Globus pallidus (tissue), 1 donor: ENCODE measurements at places on chromosomes 6 and 20.

GRCh38 chr6:160221423-160221822, 37.2 kb downstream of the SLC22A2 start:
- no peak for DNase-seq

DNA sequence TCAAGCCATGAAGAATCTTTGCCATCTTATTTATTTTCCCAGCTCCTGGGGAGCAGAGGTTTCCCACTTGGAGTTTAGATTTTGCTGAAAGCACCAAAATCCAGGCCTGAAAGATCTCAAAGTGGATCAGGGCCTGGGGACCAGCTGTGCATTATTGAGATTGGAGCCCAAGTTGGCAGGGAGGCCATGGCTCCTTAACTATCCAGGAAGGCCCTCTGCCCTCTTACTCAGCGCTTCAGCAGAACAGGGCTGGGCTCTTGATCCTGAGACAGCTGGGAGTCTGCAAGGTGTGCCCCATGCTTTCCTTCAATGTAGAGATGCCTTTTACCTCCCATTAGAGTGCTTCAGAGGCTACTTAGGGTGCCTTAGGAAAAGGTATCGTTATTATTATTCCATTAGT, 24.6 kb downstream of the FOXO3 start:
- no peak for DNase-seq

DNA sequence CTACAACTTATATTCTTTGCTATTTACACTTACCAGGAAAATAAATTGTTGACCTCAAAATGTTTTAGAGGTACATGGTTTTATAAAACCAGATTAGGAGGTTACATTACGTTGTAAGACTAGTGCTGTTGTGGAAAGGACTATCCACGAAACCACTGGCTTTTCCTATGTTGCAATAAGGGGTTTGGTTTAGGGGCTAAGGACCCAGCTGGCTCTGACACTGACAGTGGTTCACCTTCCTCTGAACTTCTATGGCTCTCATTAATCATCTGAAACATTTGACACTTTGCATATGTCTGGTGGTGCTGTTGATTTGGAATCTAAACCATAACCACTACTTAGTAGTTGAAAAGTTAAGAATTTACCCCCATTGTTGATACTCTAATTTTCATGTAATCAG, 186.7 kb downstream of the NKAIN2 start:
- no peak for DNase-seq

GRCh38 chr6:45812922-45813321, 202.7 kb downstream of the CLIC5 start:
- DNase-seq: peak; percentile 81

DNA sequence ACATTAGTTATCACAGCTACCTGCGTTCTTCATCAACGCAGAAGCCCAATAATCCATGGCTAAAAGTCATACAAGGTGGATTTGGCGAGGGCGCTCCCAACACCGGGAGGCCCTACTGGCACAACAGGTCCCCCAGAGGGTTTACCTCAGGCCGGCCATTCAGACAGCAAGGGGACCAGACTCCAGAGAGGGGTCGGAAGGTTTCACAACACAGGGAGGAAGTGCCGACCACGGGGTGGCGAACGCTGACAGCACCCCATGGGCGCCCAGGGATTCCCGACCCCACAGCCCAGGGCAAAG, 1515.9 kb upstream of the DEFB115 start:
- DNase-seq: no peak

DNA sequence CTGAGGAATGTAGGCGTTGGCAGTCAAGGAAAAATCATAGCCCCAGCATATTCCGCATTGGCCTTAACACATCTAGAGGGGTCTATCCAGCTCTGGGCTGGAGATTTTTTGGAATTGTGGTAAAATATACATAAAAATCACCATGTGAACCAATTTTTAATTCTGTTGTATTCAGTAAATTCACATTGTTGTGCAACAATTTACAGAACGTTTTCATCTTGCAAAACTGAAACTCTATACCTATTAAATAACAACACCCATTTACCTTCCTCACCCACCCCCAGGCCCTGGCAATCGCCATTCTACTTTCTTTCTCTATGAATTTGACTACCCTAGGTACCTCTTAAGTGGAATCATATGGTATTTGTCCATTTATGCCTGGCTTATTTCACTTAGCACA, 6.8 kb upstream of the JAG1 start:
- no peak for DNase-seq

- DNase-seq: peak; percentile 35
Measured at GRCh38 chr6:31493875-31494694, 3.9 kb upstream of the MICB start.

DNA sequence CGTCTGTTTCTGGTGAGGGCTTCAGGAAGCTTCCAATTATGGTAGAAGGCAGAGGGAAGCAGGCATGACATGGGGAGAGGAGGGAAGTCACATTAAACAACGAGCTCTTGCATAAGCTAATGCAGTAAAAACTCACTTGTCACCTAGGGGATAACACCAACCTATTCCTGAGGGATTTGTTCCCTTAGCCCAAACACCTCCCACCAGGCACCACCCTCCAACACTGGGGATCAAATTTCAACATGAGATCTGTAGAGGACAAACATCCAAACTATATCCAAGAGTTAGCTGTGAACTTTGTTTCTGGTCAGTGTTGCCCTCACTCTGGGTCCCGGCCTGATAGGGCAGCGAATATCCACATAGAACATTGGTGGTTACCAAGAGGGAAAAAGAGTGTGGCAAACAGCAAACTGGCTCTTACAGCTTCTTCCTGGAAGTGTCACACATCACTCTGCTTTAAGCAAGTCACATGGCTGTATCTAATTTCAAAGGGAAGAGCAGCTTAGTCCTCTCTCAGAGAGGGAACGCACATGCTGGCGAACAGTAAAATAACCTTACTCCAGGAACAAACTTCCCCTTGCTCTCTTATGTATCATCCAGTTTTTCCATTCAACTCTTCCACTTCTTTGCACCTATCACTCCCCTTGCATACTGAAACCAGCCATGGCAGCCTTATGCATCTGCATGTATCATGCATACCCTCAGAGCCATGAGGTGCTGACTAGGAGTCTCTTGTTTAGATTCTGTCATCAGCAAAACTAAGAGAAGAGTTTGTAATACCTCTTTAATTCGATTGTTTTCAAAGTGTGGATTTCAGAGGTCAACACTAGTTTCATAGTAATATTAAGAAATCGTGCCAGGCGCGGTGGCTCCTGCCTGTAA, 4.8 kb upstream of the MOCS1 start:
- DNase-seq: no peak

GRCh38 chr6:30344868-30345671, at the start of gene RPP21:
RPP21 (plus strand) TSS chr6:30345156; CDS start chr6:30345172, 16 bp downstream.
- DNase-seq: peak; percentile 82

DNA sequence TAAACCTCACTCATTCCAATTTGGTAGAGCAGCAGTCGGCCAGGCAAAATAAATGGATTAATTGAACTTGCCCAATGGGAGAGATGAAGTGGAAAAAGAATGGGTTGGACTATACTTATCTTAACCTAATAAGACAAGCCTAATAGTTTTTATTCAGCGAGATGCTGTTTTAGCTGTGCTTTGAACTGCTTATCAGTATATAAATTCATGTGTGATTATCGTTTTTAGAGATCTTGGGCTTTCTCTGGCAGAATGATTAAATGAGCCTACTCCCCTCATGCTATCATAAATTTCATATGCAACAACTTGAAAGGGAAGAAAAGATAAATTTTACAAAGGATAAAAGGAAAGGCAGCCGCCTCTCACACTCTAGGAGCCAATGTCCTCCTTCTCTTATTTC, 59.8 kb downstream of the SNAP25 start:
- no peak for DNase-seq

DNA sequence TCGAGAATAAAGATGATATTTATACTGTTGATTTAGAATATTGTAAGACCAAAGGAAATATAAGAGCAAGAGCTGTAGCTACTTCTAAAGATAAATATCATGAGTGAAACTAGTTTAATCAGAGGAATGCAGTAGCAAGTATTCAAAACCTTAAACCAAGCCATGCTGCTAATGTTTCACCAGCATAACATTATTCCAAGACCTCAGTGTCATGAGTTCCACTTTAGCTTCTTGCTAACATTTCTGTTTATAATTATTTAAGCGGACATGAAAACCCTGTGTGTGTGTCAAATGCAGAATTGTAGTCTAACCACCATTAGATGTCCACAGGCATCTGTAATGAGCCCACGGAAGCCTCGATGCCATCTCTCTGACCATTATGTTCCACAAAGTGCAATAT, 752.6 kb upstream of the MARCKS start:
- DNase-seq: no peak

- DNase-seq: peak; percentile 7
Measured at GRCh38 chr6:143099647-143100046, 39.0 kb downstream of the AIG1 start.

DNA sequence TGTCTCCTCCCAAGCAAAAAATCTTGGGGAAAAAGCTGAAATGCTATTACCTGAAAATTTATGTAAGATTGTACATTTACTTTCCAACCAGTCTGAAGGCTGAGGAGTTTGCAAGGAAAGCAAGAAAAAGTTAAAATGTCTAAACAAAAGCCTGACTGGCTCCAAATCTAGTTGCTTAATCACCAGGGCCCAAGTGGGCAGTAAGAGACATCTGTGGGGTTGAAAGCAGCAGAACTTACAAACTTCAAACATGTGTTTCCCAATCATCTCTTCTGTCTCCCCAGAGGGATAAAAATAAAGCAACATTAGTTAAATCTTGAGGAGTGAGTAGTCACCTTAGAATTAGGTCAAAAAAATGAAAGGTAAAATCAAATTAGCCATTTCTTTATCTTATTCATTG, 98.6 kb downstream of the OGFRL1 start:
- no peak for DNase-seq

GRCh38 chr6:43981363-43981990, 145.8 kb downstream of the MRPL14 start:
- DNase-seq: no peak

GRCh38 chr6:80940976-80941375, 811.5 kb downstream of the TENT5A start:
- DNase-seq: no peak

DNA sequence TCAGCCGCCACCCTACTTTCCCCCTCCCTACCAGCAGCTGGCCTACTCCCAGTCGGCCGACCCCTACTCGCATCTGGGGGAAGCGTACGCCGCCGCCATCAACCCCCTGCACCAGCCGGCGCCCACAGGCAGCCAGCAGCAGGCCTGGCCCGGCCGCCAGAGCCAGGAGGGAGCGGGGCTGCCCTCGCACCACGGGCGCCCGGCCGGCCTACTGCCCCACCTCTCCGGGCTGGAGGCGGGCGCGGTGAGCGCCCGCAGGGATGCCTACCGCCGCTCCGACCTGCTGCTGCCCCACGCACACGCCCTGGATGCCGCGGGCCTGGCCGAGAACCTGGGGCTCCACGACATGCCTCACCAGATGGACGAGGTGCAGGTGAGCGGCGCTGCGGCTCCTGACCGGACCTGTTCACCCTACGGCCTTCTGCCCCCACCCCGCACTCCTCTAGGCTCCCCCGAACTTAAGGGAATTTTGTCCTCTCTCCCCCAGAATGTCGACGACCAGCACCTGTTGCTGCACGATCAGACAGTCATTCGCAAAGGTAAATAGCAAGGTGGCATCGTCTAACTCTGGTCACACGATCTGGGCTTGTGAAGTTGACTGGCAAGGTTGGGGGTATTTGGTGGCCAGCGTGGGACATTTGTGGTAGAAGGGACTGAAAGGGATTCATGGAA, 2.3 kb downstream of the TFAP2C start:
- no peak for DNase-seq

GRCh38 chr20:37922016-37922415, 19.1 kb downstream of the VSTM2L start:
- no peak for DNase-seq

DNA sequence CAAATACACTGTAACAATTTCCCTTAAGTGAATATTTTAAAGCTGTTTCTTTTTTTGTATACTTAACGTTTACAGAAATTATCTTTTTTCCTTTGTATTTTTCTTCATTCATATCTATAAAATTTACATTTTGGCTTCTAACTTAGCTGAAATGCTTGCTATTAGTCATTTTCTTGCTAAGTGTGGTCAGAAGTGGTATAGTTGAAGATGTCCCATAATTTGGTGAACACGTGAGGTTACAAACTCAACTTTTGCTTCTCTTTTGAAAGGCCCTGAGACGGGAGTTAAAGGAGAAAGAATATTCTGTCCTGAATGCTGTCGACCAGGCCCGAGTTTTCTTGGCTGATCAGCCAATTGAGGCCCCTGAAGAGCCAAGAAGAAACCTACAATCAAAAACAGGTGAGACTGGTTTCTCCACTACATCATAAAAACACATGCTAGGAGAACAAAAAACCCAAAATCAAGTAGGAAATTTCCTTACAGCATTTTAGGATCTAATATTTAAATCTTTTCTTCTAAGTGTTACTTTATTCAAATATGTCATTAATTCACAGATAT, 445.0 kb downstream of the UTRN start:
- no peak for DNase-seq
